Activated naive CD4-positive, alpha-beta T cell (primary cell): ENCODE measurements at places on chromosomes 2 and 18.

DNA sequence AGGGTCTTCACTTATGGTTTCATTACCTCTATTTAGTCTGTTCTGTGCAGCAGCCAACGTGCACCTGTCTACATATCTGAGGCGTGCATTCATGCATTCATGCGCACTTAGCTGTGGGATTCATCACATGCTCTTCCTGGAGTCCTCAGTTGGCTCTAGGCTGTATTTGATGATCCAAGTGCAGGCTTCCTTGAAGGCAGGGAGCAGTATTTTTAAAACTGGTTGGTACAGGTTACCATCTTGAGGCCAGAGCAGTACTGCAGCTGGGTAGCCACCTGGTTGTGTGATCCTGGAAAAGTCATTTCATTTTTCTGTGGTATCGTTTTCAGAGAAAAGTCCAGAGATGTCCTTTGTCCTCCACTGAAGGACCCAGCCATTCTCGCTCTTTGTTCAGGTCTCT is 109.8 kb downstream of the EN1 start:
- no peak for DNase-seq

DNA sequence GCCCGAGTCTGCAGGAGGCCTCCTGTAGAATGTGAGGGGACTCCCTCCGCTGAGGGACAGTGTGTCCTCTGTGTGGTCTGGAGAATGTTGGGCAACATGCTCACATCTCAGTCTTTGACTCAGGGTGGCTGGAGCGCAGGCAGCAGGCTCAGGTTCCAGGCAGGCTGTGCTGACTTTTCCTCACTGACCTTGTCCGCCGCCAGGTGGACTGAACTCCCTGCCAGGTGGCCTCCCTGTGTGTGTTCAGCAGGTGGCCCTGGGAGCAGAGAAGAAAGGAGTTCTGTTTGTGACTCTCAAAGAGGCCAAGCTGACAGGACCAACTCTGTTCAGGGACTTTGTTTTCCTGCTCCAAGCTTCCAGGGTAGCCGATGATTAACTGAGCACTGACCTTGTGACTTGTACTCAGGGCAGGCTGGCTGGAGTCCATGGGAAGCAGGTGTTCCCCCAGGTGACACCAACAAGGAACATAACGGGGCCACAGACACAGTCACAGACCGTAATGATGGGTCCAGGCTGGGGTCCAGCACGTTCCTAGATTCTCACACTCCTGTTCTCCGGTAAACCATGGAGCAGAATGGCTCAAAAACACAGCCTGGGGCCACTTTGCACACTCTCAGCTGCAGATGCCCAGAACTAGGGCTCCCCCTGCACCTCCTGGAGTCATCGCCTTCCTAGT is 439.8 kb downstream of the RNF144A start:
- DNase-seq: no peak

DNA sequence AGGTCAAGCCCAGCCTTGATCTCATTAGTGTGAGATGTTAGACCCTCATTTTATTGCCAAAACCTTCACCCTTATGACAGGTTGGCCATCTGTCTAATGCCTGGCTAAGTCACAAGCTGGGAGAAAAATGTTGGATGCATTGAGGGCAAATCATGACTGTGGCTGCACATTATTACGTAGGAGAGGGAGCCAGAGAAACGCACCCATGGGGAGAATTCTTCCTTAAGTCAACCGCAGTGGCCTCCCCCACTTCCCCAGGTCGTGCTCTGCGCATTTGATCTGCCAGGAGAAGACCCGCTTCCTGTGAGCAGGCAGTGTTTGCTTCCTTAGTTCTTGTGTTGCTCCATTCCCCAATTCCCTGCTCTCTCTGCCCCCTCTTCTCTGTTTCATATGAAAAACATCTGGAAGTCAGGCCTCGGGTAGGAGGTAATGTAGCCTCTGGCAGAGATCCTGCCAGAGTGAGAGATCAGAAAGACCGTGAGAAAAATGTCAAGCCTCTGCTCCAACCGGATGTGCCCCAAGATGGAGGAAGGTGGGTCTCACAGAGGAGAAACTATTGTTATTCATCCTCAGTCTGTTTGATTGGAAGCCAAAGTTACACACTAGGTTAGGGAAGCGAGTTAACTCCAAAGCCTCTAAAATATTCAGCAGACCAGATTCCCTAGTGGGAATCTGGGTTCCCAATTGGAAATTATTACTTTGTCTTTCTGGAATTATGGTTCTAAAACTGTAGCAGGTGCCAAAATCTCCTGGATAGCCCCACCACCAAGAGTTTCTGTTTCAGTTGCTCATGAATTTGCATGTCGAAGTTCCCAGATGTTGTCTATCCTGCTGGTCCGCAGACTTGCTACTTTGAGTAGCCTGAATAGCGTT is 144.3 kb upstream of the PELI1 start:
- no peak for DNase-seq

DNA sequence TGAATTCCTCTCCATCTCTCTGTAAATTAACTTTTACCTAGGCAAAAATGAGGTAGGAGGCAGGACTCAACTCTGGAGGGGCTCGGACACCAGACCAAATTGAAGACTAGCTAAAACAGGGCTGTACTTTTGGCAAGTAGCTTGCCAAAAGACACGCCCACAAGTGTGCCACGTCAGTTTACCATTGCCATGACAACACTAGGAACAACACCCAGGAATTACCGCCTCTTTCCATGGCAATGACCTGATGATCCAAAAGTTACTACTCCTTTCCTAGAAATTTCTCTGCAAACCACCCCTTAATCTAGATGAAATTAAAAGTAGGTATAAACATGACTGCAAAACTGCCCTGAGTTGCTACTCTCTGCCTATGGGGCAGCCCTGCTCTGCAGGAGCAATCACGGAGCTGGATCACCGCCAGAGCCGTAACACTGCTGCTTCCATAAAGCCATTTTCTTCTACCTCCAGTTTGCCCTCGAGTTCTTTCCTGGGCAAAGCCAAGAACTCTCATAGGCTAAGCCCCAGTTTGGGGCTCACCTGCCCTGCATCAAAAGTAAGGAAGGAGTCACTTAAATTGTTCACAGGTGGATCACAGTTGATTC is 66.0 kb upstream of the FAM136A start:
- DNase-seq: no peak

- DNase-seq: no peak
Measured at GRCh38 chr2:88042476-88042875, 13.1 kb downstream of the KRCC1 start.

- no peak for DNase-seq
Measured at GRCh38 chr2:166090346-166090745, 37.5 kb downstream of the SCN1A start.

- no peak for DNase-seq
Measured at GRCh38 chr2:240947176-240947575, 41.0 kb downstream of the CROCC2 start.

GRCh38 chr2:188068093-188068492 is 223.6 kb upstream of the GULP1 start:
- no peak for DNase-seq

- DNase-seq: no peak
Measured at GRCh38 chr2:176096986-176097819, 2.4 kb upstream of the HOXD12 start.

DNA sequence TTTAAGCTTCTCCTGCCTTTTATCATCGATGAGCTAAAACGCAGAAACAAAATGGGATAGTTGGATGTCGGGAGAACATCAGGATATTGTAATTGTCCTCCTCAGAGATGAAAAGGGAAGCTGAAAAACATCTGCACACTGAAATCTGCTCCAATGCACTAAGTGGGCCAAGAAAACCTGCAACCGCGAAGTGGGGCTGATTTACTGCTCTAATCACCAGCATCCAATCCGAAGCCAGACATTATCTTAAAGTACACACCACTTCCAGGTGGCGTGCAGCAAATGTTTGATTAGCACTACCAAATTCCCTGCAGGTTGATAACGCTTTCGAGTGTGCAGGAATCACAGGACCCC is 230.3 kb upstream of the SLC14A2 start:
- no peak for DNase-seq

GRCh38 chr18:14976736-14977430 is 228.9 kb downstream of the ANKRD30B start:
- DNase-seq: no peak

DNA sequence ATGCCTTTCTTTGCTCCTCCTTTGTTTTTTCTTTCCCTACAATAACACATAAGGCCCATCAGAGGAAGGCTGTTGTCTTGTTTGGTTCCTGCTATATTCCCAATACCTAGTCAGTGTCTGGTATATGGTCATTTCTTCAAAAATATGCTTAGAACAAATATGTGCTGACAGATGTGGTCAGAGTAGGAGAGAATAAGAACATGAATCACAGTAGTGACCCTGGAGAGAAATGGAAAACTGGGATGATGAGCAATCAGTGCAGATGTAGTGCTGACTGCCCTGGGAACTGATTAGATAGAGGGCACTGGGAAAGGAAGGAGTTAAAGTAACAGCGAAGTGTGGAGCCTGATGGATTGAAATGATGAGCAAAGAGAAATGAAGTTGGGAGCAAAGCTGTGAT is 189.4 kb upstream of the LHCGR start:
- DNase-seq: no peak

DNA sequence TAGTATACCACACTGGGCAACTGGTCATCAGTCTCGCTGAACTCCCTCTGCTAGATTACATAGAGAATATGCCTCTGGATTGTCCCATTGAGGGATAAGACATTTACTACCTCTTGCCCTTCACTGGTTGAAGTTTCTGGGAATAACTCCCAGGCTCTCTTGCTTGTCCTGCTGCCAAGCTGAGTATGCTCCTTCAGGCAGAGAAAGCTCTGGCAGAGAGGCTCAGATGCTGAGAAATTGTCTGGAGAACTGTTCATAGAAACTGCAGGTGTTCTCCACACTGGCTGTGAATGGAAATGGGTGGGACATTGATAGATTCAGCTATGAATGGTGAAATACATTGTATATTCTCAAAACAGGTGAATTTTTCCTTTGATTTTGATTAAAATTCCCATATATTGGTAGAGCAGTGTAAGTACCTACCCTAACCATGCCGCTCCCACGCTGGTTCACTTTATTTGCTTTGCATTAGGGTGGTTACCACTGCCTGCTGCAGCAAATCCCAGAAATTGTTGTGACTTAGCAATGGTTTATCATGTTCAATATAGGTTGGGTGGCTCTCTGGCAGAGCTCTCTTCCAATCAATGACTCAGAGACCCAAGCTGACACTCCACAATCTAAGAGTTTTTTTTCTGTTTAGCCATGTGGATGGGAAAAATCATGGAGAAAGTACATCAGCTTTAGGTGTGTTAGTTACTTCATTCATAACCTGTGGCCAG is 36.7 kb downstream of the FAM117B start:
- DNase-seq: no peak

- DNase-seq: no peak
Measured at GRCh38 chr2:41853427-41854191, 194.2 kb upstream of the PKDCC start.

DNA sequence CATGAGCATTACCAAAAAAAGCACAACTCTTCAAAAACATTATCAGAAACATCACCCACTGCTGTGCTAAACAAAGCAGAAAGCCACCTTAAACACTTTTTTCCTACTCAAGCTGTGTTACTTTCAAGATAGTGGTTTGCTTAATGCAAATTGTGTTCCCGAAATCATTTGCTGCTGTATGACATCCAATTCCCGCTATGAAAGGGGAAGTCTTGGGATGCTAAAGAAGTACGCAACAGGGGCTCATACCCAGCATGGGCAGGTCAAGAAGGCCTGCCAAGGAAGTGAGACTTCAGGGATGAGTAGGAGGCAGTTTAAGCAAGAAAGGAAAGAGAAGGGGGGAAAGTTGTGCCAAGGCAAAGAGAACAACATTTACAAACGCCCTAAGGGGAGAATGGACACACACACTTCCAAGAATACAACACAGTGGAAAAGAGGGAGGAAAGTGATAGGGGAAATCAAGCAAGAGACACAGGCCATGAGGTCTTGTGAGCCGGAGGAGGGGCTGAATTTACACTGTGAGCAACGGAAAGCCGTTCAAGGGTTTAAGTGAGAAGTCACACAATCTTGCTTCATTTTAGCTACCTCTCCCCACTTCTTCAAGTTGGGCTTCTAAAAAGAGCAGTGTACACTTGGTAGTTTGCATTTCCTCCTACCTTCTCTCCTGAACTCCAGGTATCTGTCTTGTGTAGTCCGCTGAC is 4.0 kb downstream of the PTPN2 start:
- DNase-seq: no peak

- DNase-seq: no peak
Measured at GRCh38 chr2:112622528-112622849, 23.2 kb upstream of the SLC20A1 start.

GRCh38 chr2:78811955-78812610 is 213.4 kb upstream of the REG3G start:
- DNase-seq: no peak

DNA sequence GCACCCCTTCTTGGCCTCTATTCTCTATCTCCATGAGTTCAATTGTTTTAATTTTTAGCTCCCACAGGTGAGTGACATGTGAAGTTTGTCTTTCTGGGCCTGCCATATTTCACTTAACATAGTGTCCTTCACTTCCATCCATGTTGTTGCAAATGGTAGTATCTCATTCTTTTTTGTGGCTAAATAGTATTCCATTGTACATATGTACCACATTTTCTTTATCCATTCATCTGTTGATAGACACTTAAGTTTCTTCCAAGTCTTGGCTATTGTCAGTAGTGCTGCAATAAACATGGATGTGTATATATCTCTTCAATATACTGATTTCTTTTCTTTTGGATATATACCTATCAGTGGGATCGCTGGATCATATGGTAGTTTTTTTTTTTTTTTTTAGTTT is 9.0 kb downstream of the STRADB start:
- DNase-seq: no peak

DNA sequence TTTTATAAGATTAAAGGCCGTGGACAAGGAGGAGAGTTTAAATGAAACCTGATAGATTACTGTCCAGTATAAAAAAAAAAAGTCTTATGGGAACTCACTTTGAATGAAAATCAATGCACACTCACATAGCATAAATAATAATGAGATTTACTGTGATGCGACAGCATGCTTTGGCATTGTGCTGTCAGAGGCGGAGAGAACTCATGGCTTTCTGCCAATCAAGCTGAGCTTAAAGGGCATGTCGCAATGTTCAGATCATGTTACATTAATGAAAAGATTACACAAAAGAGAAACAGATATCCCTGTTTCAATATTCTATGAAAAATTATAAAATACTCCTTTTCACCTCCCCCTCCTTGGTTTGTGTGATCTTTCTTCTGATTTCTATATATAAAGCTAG is 310.8 kb downstream of the ERBB4 start:
- DNase-seq: no peak

GRCh38 chr18:78728784-78729467 is 250.7 kb upstream of the SALL3 start:
- DNase-seq: no peak

GRCh38 chr2:160564591-160564990 is 71.0 kb upstream of the RBMS1 start:
- DNase-seq: no peak

GRCh38 chr2:232761301-232761907 is 15.0 kb downstream of the KCNJ13 start:
- DNase-seq: no peak

GRCh38 chr2:15729709-15730544 is 138.3 kb downstream of the DDX1 start:
- DNase-seq: no peak

DNA sequence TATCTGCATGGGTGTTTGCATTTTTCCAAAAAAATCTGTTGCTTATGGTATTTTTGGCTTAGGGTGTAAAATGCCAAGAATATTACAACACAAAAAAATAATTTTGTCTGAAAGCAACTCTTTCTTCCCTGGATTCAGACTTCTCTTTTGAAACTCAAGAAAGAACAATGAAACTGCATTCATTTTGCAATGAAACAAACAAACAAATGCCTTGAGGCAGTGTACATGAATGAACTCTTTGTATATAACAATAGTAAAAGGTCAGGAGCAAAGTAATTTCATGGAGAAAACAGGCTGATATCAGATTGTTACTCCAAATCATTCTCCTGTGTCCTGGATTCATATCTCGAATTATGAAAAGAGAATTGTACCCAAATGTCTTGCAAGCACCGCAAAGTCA is 301.6 kb upstream of the CDH20 start:
- no peak for DNase-seq

GRCh38 chr2:239809391-239809790 is 215.8 kb downstream of the NDUFA10 start:
- DNase-seq: no peak
